ENCODE measurements at places on chromosomes 1 and 21.

DNA sequence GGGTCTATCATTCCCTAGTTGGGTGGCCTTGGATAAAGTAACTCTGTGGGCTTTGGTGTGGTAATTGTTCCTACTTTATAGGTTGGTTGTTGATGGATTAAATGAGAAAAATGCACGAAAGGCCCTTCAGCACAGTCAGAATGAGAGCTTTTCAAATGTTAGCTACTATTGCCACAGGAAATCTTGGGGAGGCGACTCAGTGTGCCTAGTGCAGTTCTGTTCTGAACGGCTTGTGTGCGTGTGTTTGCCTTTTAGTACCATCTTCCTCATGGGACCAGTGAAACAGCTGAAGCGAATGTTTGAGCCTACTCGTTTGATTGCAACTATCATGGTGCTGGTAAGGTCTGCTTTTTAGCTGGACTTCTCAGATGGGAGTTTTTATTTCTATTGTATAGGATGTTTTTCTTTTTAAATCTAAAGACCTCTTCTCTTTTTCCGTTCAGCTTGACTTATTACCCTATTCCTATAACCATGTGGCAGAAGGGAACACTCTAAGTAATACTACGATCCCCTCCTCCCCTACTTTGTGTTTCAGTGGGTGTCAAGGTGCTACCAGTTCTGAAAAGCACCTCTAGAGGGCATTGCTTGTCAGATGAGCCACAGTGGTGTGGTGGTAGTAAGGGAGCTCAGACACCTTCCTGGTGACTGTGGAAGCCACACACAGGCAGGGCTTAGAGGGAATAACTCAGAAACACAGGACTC, 9.2 kb downstream of the SFT2D2 start:
- peak; percentile 42 for DNase-seq

DNA sequence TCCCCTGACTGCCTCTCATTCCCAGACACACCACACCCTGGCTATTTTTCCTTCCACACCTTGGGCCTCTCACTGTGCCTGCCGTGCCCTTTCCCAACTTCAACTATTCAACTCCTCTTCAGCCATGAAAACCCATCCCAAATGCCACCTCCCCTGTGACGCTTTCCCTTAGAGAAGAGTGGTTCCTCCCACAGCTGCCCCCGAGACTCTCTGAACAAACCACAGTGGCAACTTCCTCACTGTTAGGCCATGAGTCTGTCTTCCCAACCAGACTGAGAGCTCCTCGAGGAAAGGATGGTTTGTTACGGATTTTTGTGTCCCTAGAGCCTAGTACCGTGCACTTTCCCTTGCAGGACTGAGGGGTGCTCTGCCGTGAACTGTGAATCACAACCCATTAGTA, 59.2 kb downstream of the LRRN2 start:
- DNase-seq = no peak

DNA sequence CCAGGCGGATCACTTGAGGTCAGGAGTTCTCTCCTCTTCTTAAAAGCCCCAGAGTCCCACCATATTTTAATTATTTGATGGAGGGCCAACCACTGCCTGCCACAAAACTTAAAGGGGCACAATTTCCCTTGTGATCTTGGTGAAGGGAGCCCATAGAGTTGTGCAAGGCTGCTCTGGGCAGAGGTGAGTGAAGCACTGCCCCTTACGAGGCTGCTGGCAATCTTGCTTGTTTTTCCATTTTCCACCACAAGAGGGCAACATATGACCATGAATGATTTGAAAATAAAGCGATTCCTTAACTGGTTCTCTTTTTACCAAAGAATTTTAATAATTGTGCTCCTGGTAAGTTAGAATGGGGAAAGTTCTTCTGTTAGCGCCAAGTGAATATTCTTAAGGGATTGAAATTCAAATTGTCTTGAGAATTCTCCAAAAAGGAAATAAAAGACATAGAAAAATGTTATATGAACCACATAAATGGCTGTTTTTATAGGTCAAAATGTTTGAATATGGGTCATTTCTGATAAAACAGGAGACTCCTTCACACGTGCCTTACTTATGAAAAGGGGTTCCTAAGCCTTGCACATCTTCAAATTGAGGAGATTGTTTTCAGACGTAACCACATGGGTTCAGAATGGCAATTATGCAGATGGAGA, 22.7 kb downstream of the PGM1 start:
- DNase-seq = peak; percentile 72

GRCh38 chr1:92990828-92991227, 29.6 kb upstream of the DIPK1A start:
- DNase-seq = no peak

GRCh38 chr1:212127221-212127620, 91.7 kb downstream of the DTL start:
- DNase-seq = no peak

DNA sequence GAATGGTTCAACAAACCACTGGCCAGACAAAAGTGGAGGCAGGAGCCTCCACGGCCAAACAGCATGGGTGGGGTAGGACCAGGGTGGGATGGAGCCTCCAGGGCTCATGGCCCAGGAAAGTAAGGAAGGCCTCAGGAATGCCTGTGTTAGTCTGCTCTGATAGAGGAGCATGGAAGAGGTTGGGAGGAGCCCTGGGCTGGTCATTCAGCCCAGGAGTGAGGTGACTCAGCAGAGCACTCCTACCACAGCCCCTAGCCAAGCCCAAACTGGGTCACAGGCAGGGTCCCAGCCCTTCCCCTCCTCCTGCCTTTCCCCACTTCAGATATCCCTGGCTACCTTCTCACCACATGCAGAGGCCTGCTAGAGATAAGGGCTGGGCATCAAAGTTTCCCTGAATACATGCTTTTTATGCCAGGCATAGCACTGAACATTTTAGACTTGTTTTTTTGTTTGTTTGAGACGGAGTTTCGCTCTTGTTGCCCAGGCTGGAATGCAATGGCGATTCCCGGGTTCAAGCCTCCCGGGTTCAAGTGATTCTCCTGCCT, 3.1 kb upstream of the SHISA4 start:
- peak; percentile 88 for DNase-seq
